Kidney epithelial cell (primary cell): ENCODE measurements at places on chromosomes 7 and 10. TPM values are rescaled to one million over a fixed set of nuclear protein-coding genes. Genes with fewer than 3 reads are reported as not detected.

Gene PARG
- 28.9 and 29.3 TPM in 2 replicates for total RNA-seq

Gene LOXL4
- 5.7 and 6.1 TPM in 2 replicates for total RNA-seq

Gene TMEM168
- 20.1 and 25.1 TPM in 2 replicates for total RNA-seq

Gene GRID1
- 0.33 and 2.3 TPM in 2 replicates for total RNA-seq

Gene AKR1D1
- total RNA-seq = 0.08 TPM in 1 of 2 replicates, not detected in the other

Gene GPRIN2
- 9.2 and 17.0 TPM in 2 replicates for total RNA-seq

Gene NUTM2B
- total RNA-seq = 2.0 TPM in 1 of 2 replicates, not detected in the other

Gene ABCB4
- total RNA-seq = 6.4 and 6.6 TPM in 2 replicates

Gene GIMAP8
- total RNA-seq = not detected in 2 replicates

Gene SEC31B
- 1.6 and 2.6 TPM in 2 replicates for total RNA-seq

Gene TCAF2
- total RNA-seq = 0.07 and 0.17 TPM in 2 replicates

Gene CFAP46
- total RNA-seq = 3.8 and 5.1 TPM in 2 replicates

Gene GPR85
- total RNA-seq = 0.42 TPM in 1 of 2 replicates, not detected in the other

Gene TMEM178B
- total RNA-seq = 5.5 and 9.7 TPM in 2 replicates

Gene UPK3BL2
- 2.1 and 4.3 TPM in 2 replicates for total RNA-seq

GRCh38 chr7:73397521-73398281 lies 35.9 kb upstream of the FZD9 start:
- DNase-seq = no peak

- DNase-seq = no peak
Measured at GRCh38 chr10:104323760-104324201, 14.5 kb downstream of the ITPRIP start.

DNA sequence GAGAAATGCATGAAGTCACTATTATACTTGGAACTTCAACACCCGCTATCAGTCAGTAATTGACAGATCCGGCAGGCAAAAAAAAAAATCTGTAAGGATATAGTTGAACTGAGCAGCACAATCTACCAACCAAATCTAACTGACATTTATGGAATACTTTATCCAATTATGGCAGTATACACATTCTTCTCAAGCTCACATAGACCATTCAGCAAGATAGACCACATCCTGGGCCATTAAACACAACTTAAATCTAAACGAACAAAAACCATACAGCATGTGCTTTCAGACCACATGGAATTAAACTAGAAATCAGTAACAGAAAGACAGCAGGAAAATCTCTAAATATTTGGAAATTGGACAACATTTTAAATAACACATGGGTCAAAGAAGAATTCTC lies 112.7 kb downstream of the MPP7 start:
- no peak for DNase-seq

DNA sequence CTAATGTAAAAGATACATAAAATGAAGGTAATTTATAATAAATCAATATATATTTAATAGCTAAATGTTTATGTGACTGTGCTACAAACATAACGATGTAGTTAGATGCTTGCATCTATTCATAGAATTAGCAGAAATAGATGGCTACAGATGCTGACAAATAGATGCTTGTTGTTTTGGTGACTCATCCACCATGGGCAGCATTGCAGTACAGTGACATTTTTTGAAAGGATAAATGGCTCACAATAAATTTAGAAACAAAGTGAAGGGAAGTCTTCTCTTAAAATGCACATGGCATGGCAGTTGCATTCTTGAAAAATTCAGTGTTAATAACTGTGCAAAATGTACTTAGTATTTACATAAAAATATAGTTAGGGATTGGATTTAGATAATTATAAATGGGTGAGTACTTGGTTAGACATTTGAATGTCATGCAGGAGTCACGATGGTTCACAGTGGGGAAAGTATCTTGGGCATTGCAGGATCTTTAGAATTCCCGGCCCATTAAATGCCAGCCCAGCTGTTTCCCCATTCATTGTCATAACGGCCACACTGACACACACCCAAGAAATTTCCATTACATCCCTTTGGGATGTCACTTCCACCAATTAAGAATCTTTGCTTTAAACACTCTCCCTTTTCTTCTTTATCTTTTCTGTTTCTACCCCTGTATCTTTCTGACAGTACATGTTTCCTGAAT lies 564.1 kb downstream of the ATRNL1 start:
- DNase-seq = no peak

GRCh38 chr10:5447611-5448071 lies 35.3 kb downstream of the NET1 start:
- DNase-seq = no peak

DNA sequence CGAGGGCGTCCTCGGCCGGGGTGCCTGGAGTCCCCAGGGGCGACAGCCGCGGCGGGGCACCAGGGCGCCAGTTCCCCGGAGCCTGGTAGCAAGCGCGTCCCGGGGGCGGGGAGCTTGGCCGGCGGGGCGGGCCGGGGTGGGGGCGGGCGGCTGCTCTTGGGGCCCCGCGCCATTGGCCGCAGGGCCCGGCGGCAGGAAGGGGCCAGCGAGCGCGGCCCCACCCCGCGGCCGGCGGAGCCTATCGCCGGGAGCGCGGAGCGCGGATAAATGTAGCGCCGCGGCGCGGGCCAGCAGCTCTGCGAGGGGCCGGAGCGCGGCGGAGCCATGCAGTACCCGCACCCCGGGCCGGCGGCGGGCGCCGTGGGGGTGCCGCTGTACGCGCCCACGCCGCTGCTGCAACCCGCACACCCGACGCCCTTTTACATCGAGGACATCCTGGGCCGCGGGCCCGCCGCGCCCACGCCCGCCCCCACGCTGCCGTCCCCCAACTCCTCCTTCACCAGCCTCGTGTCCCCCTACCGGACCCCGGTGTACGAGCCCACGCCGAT lies at the start of gene HHEX:
HHEX (plus strand) TSS at position 293 of the 548 bp plus-strand sequence; CDS start at position 325, 32 bp downstream.
- DNase-seq = no peak

- DNase-seq = no peak
Measured at GRCh38 chr7:92557808-92558362, 29.3 kb downstream of the RBM48 start.

GRCh38 chr10:74145133-74145532 lies 5.5 kb downstream of the AP3M1 start:
- peak; percentile 35 for DNase-seq

DNA sequence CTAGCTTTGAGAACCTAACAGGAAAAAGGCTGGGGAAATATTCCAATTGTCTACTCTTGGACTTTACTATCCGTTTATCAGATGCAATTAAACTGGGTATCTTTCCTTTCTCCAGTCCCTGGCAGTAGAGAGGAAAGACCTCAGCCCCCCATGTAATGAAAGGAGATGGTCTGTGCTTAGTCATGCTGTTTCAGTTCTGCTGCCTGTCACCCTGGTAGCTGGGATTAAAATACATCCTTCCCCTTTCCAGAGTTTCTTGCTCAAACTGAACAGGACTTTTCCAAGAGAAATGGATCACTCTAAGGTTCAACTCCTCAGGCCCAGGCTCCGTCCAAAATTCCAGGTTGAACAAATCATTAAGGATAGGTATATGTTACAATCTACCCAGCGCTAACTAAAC lies 202.9 kb downstream of the PTEN start:
- no peak for DNase-seq

DNA sequence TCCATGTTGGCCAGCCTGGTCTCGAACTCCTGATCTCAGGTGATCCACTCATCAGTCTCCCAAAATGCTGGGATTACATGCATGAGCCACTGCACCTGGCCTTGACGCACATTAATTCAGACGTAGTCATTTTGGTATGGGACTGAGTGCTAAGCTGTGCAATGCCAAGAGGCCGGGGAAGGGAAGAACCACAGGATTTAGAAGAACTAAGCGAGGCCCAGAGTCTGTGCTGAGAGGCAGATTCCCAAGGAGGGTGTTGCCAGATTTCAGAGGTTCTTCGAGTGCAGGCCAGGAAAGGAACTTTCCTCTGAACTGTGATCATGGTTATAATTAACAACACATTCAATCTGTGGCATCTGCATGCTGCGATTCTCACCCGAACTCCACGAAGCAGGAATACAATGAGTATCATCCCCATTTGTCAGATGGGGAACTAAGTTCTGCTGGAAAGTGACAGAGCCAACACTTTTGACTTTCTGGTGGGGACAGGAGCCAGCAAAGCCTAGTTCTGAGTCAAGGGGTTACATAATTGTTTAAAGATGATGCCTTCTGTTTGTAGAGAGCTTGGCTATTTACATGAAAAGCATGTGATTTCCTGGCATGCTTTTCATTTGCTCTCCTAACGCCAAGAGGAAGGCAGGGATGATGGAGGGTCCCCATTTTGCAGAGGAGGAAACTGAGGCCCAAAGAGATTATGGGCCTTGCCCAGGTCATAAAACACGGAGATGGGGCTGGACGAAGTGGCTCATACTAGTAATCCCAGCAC lies 6.2 kb upstream of the ZAN start:
- DNase-seq = no peak

DNA sequence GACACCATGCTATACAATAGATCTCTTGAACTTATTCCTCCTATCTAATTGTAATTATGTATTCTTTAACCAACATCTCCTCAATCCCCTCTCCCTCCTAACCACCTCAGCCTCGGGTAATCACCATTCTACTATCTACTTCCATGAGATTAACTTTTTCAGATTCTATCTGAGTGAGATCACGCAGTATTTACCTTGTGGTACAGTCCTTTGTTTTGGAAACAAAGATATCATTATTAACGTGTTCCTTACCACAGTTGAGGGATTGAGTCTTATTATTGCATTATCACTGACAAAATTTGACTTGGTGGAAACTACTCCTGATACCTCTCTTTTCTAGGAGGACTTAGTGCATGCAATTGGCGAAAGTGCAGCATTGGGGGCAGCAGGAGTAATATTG lies 26.0 kb upstream of the HYAL4 start:
- no peak for DNase-seq

DNA sequence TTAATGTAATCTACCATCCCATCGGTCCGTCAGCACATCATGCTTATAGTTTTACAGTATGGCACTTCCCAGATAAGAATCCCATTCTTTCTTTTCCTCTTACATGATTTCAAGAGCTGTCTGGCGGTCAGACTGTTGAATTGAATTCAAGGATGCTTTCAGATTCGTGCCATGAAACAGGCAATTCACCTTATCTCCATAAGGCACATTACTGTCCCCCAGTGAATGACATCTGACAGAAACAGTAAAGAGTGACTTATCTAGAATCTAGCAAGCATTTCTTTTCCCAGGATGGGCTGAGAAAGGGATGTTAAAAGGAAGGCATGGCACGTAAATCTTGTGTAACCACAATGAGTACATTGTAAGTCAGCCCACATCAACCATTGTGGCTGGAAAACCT lies 61.1 kb upstream of the SEM1 start:
- DNase-seq = no peak

- no peak for DNase-seq
Measured at GRCh38 chr10:30781670-30782121, 152.1 kb upstream of the LYZL2 start.

GRCh38 chr10:32459051-32459698 lies 13.2 kb downstream of the CCDC7 start:
- DNase-seq = no peak

DNA sequence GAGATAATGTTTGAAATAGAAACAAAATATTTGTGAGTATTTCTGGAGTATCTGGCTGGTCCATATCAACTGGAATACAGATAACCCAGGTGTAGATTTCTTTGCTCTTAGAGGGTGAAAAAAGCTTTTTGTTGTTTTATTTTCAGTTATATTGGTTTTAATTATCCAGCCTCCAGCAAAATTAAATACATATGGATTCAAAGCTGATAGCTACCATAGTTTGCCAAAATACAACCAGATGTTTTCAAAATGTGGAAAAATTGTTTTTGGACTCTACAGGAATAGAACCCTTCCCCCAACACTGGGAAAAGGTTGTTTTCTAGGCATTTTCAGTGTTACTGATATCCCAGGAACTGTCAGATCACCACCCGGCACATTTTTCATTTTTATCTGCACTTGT lies 30.1 kb downstream of the LRRC17 start:
- no peak for DNase-seq

- no peak for DNase-seq
Measured at GRCh38 chr10:98994030-98994429, 241.6 kb downstream of the HPSE2 start.

- DNase-seq = no peak
Measured at GRCh38 chr7:38909870-38910269, 879 bp upstream of the VPS41 start.

DNA sequence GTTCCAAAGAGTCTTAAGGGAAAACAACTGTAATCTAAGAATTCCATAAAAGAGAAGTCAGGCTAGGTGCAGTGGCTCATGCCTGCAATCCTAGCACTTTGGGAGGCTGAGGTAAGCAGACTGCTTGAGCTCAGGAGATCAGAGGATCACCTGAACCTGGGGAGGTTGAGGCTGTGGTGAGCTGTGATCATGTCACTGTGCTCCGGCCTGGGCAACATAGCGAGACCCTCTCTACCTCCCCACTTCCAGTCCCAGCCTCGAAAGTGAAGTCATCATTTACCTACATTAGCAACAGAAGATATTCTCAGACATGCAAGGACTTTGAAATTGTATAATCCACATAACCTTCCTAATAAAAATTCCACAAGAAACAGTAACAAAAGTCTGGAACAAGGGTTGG lies 129.8 kb upstream of the DNAJB12 start:
- no peak for DNase-seq

GRCh38 chr7:74525881-74526280 lies 72.2 kb downstream of the GTF2IRD1 start:
- DNase-seq = no peak

GRCh38 chr7:143040209-143040715 lies 11.9 kb upstream of the OR6V1 start:
- no peak for DNase-seq

DNA sequence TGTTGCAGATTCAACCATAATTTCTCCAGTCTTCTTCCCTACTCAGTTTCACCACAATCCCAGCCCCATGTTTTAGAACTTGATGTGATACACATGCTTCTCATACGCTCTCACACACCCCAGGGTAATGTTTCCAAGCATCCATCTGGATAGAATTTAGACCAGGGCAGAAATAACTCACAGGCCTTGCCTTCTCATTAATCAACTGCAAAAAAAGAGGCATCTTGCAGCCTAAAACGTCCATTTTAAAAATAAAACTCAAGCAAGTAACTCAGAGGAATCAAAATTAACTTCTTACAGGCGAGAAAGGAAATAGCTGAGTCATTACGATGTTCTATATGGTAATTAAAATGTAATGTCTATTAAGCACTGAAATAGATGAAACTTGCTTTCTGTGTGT lies 127.2 kb upstream of the RSU1 start:
- no peak for DNase-seq

GRCh38 chr10:36187380-36188079 lies 545.4 kb upstream of the FZD8 start:
- DNase-seq = no peak
